Spleen (tissue), 13 donors: ENCODE measurements at places on chromosomes 13 and 19.

DNA sequence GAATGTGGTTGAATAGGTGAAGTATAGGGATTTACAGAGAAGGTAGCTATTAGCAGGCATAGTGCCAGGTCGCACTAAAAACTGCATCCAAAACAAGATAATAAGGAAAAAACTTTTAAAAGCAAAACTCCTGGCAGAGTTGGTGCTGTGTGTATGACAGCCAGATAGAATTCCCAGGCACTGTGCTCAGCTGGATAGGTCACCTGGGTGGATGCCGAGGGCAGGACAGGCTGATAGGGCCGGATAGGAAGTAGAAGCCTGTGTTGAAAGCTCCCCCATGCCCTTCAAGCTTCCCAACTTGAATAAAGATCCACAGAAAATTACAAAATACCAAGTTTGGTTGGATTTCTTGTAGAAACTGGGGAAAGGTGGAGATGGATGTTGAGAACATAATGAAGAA, 48.9 kb upstream of the TDRD3 start:
- no peaks in the 10 kb centered on the region for H3K27me3 ChIP-seq
- no peak overlapping the region for H3K4me3 ChIP-seq
- no peaks in the 10 kb centered on the region for H3K4me1 ChIP-seq
- no peak overlapping the region for H3K27ac ChIP-seq
- DNase-seq: no peak

GRCh38 chr19:47309608-47310007, at the start of gene C5AR1:
Gene C5AR1, plus strand, starts transcription at chr19:47309861. Its CDS starts 35 bp downstream, at chr19:47309896.
- peak; percentile 88 for DNase-seq
- H3K4me3 ChIP-seq: peak within 1 kb of the TSS; percentile 23
- H3K36me3 ChIP-seq: peaks cover 7% of the 10 kb centered on the region
- no peaks in the 10 kb centered on the region for H3K4me1 ChIP-seq

- no peaks in the 10 kb centered on the region for H3K27me3 ChIP-seq
- peaks cover 7% of the 10 kb centered on the region for H3K36me3 ChIP-seq
- H3K4me3 ChIP-seq: peak within 1 kb of the TSS; percentile 49
- H3K4me1 ChIP-seq: peaks cover 18% of the 10 kb centered on the region
- peak within 1 kb of the TSS; percentile 92 for H3K27ac ChIP-seq
Measured at GRCh38 chr19:11355160-11356073, at the start of gene PLPPR2. Gene PLPPR2, plus strand, starts transcription at chr19:11355432. Its CDS starts 2,242 bp downstream, at chr19:11357674.

GRCh38 chr13:29593605-29594297, 1.7 kb downstream of the SLC7A1 start:
- peaks cover 4% of the 10 kb centered on the region for H3K4me1 ChIP-seq
- DNase-seq: no peak
- H3K27me3 ChIP-seq: no peaks in the 10 kb centered on the region
- H3K36me3 ChIP-seq: no peaks in the 10 kb centered on the region
- H3K4me3 ChIP-seq: no peak overlapping the region

DNA sequence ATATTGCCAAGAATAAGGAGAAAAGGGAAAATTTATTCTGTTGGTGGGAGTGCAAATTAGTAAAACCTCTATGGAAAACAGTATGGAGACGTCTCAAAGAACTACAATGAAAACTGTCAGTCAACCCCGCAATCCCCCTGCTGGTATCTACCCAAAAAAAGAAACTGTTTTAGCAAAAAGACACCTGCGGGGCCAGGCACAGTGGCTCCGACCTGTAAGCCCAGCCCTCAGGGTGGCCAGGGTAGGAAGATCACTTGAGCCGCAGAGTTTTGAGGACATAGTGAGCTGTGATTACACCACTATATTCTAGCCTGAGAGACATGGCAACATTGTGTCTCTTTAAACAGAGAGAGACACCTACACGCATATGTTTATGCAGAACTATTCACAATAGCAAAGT, 37.5 kb upstream of the SLITRK1 start:
- no peak for DNase-seq
- no peak overlapping the region for H3K4me3 ChIP-seq
- no peak overlapping the region for H3K27ac ChIP-seq
- no peaks in the 10 kb centered on the region for H3K4me1 ChIP-seq
- H3K27me3 ChIP-seq: no peaks in the 10 kb centered on the region
- H3K36me3 ChIP-seq: no peaks in the 10 kb centered on the region

GRCh38 chr13:39350461-39350881, 252.5 kb downstream of the LHFPL6 start:
- H3K27ac ChIP-seq: no peak overlapping the region
- no peaks in the 10 kb centered on the region for H3K27me3 ChIP-seq
- H3K4me1 ChIP-seq: no peaks in the 10 kb centered on the region
- no peaks in the 10 kb centered on the region for H3K36me3 ChIP-seq

GRCh38 chr13:97000295-97000925, 6.1 kb upstream of the OXGR1 start:
- no peaks in the 10 kb centered on the region for H3K27me3 ChIP-seq
- no peak for DNase-seq
- H3K36me3 ChIP-seq: no peaks in the 10 kb centered on the region
- no peak overlapping the region for H3K4me3 ChIP-seq
- H3K27ac ChIP-seq: no peak overlapping the region
